Activated CD4-positive, alpha-beta T cell treated with anti-CD3 and anti-CD28 coated beads for 1 hour (primary cell): ENCODE measurements at places on chromosomes 1 and 21.

DNA sequence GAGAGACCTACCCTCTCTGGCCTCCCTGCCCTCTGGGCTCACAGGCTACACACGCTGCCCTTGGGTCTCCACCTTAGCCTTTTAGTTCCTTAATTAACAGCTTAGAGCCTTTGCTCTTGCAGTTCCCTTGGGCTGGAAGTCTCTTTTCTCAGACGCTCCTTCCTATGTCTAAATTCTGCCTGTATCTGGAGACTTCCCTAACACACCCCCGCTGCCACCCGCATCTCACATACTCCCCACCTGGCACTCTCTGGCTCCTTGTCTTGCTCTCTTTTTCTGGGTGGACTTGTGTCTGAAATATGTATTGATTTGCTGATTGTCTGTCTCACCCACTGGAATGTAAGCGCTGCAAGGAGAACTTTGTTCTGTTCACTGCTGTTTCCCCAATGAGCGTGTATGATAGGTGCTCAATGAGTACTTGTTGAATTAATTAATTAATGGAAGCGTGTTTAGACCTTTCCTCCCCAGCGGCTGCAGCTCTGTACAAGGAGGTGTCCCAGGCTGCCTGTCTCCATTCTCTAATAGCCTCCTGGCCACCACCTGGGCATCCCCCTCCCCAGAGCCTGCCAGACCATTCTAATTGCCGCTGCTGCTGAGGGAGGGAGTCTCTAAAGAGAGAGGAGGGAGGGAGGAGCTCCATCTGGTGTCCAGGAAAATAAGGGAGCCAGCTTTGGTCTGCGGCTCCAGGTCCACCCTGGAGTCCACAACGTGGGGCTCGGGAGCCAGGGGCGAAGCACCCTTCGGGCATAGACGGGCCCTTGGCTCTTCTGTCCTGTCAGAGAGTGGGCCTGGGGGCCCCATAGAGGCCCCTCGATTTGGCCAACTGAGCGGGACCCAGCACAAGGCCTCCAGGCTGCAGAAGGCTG, 95.4 kb downstream of the RNF220 start:
- no peak for DNase-seq

DNA sequence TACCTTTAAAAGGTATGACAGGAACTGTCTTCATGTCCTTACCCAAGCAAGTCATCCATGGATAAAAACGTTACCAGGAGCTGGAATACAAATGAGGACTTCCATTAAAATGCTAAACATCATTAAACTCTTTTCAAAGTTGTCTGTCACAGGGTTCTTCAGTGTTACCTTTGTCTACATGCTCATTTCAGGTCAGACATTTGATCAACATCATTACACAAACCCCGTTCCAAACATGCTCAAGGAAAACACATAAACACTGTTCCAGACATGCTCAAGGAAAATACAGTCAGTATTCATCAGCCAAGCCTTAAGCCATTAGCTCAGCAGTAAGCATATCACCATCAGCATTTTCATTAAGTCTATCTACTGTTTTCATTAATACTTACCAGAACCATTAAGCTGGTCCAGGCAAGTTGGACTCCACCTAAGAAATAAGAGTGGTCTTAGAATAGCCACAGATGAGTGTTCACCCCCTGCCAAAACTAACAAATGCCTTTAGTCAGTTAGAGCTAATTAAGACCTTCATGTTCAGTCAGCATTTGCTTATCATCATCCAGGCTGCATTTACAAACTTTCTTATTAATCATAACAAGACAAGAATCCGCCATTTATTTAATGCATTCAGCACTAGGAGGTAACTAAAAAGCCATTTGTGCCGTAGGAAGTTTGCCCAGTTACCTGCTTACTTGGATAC, 2.2 kb downstream of the GAS5 start:
- DNase-seq: no peak

DNA sequence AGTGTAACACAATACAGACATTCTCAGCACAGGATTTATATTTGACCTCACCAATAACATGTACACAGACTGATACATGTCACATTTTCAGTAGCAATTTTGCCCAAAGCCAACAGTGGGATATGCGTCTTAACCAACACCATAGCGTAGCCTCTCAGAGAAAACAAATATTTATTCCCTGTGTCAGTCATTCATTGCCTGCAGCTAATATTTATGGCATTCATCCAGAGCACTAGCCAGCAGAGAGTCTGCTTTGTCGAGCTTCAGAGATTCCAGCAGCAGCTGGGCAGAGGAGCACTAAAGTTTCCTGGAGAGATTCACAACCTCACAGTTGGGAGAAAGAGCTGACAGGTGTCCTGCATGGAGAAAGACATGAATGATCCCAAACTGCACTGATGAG, 400.7 kb upstream of the DAB1 start:
- no peak for DNase-seq

GRCh38 chr1:74395571-74395970, 116.8 kb downstream of the LRRC53 start:
- DNase-seq: no peak

DNA sequence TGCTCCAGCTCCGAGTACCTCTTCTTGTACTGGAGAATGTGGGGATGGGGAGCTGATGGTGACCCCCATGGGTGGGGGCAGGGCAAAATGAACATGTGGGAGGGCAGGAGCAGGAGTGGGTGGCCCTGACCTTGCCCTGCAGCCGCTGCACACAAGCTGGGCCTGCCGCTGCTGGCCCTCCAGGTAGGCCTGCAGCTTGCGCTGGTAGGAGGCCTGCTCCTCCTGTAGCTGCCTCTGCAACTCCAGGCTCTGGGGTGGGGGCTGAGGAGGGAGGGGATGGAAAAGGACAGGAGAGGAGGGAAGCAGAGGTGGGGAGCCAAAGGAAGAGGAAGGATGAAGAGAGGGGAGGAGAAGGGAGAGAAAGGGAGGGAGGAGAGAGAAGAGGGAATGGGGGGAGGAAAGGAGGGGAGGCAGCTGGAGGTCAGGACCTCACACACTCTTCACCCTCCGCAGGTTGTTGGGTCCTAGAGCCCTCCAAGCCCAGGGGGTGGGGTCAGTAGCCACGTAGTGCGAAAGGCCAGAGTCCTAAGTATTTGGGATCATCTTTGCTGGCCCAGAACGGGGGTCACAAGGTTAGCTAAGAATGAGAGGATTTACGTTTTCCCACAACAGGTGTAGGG, 22.9 kb downstream of the RNU1-1 start:
- no peak for DNase-seq

DNA sequence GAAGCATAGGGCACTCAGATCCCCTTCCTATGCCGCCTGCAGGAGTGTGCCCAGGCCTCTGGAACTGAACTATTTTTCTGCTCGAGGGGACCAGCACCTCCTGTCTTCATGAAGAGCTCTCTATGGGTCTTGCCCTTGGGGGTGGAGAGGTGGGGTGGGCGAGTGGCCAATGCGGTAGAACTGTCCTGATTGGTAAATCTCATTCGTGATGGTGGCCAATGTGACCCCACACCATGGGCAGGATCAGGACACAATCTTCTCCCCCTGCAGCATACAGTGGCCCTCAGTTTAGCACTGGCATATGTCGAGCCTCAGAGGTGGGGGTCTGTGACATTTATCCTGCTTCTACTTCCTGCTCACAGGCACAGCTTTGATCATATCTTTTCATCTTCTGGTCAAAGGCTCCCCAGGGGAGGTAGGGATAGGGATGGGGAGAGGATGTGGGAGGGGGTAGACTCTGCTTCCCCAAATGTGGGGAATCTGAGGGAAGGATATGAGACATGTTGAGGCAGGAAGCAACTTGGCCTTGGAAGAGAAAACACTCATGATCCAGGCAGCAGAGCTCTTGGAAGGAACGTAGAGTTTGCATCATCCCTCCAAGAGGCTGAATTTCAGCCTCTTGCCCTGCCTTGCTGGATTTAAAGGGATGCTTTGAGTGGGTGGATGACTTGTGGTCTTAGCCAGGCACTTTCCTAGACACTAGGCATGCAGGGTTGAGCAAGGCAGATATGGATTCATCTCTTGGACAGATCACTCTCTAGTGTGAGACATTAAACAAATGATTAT, 81.8 kb downstream of the LAMC2 start:
- DNase-seq: no peak

GRCh38 chr1:172352435-172352834, 68.0 kb upstream of the C1orf105 start:
- DNase-seq: no peak

DNA sequence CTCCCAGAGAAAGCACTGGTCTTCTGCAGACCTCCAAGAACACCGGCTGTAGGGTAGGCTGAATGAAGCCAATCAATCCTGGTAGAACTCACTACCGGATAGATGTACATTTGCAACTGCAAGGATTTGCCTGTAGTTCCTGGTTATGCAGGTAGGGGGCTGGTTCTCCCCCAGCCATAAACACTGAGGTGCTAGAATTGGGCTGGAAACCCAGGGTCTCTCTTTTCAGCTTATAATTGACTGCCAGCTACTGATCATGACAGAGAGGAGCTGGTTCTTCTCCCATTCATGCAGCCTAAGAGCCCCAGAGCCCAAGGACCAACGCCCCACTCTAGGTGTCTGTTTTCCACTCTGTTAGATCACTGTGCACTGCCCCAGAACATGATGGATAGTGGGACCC, 21.5 kb upstream of the MTARC2 start:
- no peak for DNase-seq

DNA sequence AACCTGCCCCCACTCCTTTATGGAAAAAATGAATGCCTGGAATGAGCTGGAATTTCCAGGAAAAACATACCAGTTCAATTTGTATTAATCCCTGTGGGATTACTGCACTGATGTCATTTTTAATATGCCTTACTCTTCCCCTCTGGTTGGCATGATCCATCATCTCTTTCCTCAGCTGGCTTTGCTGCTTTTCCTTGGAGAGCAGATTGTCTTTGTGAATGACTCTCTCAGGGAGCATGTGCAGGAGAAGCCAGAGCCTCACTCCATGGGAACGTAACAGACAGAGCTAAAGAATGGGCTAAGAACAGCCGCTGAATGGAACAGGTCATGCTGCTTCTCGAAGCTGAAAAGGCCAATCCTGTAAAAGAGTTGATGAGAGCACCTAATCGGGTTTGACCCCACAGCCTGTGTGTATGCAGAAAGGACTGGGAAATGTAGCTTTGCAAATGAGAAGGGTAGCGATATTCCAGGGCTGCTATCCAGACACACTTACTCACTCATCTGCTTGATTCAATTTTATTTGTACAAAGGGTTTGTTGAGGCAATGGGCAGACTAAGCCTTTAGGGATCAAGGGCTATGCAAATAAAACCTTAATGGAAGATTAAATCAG, 20.7 kb downstream of the PHC2 start:
- DNase-seq: no peak

- DNase-seq: no peak
These were observed 35.2 kb downstream of the TGFB2 start for GRCh38 chr1:218380125-218380977.

DNA sequence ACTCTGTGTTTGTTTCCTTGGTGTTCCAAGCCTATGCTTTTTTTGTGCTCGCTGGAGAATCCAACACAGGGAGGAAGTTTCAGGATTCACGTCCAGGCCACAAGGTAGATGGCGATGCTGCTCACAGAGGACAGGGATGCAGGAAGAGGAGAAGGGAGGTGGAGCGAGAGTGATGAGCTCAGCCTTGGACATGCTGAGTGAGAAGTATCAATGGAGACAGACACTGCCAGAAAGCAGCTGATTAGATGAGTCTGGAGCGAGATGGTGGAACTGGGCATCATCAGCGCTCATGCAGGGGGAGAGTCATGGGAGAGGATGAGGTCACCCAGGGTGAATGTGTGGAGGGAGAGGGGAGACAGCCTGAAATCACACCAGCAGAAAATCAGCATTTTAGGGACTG, 110.0 kb downstream of the GLUL start:
- DNase-seq: no peak

- no peak for DNase-seq
These were observed 102.3 kb upstream of the TMPRSS2 start for GRCh38 chr21:41610042-41610839.

- DNase-seq: peak; percentile 42
These were observed 6.3 kb downstream of the HAPLN2 start for GRCh38 chr1:156625436-156626078.
